ENCODE measurements at places on chromosomes 12 and 14.

DNA sequence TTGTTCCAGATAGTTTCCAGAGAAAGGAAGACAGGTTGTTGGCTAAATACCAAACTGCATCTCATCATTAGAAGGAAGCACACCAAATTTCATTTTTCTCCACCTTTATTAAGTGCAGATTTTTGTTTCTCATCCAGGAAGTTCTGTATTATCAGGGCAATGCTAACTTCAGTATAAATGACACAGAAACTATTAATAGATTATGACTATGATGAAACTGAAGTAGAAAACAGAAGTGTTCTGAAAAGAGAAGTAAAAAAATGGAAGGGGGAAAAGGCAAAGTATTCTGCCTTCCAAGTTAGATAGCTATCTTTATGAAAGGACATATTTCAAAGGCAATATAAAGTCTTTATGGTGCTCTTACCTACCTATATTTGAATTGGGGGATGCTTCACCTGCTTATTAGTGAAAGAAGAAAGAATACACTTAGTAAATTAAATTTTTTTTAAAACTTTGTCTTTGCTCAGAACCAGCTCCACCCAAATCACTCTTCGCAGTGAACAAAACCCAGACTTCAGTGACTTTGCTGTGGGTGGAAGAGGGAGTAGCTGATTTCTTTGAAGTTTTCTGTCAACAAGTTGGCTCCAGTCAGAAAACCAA is 223.9 kb downstream of the PTPRO start:
- no peak for DNase-seq

DNA sequence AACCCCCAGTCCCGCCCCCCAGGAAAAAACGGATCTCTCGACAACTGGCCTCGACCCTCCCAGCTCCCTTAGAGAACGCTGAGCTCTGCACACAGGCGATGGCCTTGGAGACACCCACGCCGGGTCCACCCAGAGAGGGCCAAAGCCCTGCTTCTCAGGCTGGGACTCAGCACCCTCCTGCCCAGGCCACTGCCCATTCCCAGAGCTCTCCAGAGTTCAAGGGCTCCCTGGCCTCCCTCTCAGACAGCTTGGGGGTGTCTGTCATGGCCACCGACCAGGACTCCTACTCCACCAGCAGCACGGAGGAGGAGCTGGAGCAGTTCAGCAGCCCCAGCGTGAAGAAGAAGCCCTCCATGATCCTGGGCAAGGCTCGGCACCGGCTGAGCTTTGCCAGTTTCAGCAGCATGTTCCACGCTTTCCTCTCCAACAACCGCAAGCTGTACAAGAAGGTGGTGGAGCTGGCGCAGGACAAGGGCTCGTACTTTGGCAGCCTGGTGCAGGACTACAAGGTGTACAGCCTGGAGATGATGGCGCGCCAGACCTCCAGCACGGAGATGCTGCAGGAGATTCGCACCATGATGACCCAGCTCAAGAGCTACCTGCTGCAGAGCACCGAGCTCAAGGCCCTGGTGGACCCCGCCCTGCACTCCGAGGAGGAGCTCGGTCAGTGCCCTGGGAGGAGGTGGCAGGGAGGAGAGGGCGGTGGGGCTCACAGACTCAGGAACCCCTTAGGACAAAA is 95.8 kb downstream of the LGMN start:
- no peak for DNase-seq

- no peak for DNase-seq
These were observed 166.6 kb downstream of the KITLG start for GRCh38 chr12:88413646-88414045.

DNA sequence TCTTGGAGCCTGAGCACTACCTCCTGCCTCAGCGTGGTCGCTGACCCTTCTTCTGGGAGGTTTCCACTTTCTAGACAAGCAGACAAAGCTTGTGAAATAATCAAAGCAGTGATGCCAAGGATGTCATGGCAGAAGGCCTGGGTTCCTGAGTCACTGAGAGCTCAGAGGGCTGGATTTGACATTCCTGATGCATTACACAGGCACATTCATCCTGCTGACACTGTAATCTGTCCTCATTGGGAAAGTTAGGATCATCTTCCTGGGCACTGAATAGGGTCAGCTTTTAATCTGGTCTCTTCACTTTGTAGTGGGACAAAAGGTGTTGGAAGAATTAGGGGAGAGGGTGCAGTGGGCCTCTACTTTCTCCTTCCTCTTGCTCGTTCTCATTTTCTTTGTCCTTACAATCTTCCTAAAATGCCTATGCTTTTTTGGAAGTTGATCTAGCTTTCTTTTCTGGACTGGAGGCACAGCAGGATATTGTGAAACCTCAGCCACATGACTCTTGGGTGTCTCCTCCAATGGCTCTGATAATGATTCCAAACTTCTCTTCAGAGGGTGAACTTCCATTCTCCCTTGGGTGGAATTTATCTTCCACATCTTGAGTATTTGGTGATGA is 29.6 kb downstream of the EEA1 start:
- DNase-seq: peak; percentile 100

- no peak for DNase-seq
These were observed 2.3 kb upstream of the M6PR start for GRCh38 chr12:8951744-8952143.

GRCh38 chr14:105275267-105275946 is 25.4 kb downstream of the BRF1 start:
- DNase-seq: peak; percentile 94

- DNase-seq: no peak
These were observed 36.3 kb downstream of the DAD1 start for GRCh38 chr14:22552827-22553076.

DNA sequence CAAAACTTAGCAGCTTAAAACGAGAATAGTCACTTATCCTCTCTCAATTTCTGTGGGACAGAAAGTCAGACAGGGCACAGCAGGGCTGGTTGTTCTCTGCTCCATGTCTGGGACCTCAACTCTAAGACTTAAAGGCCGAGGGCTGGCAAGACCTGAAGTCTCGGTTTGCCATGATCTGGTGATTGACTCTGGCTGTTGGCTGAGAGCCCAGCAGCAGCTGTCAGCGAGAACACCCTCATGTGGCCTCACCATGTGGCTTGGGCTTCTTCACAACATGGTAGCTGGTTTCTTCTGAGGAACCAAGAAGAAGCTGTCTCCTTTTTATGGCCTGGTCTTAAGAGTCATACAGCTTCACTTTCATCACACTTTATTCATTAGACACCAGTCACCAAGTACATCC is 1.7 kb upstream of the VASH1 start:
- no peak for DNase-seq
